ENCODE measurements at places on chromosomes 1 and 21.

DNA sequence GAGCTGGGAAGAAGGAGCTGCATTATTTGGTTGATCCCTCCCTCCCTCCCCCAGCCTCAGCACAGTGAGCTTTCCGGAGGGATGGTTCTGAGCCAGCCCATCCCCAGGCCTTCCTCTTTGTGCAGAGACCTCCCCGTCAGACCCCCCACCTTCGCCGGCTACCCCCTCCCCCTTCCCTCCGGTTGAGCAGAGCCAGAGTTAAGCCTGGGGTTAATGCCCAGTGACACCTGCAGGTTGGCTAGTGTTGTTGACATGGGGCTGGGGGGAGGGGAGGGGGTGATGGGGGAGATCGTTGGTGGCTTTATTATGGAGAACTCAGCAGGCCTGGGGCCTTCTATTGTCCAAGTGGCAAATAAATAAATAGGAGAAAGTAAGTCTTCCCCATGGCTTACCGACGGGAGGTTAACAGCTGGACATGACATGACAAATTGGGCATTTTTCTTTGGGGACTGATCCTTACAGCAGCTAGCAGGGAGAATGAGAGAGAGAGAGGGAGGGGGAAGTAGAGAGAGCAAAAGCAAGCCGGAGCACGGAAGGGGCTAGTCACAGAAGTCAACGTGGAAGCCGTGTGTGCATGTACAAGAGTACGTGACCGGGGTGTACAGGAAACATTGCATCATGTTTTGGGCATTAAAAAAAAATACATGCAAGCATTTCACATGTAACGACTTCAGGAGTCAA is 131.1 kb downstream of the TMEM53 start:
- no peak for DNase-seq

GRCh38 chr1:173506437-173506836 is 29.3 kb downstream of the PRDX6 start:
- no peak for DNase-seq

- no peak for DNase-seq
Observed at GRCh38 chr1:198925567-198925966, 286.7 kb downstream of the PTPRC start.

- no peak for DNase-seq
Observed at GRCh38 chr21:26137379-26138060, 33.0 kb downstream of the APP start.

DNA sequence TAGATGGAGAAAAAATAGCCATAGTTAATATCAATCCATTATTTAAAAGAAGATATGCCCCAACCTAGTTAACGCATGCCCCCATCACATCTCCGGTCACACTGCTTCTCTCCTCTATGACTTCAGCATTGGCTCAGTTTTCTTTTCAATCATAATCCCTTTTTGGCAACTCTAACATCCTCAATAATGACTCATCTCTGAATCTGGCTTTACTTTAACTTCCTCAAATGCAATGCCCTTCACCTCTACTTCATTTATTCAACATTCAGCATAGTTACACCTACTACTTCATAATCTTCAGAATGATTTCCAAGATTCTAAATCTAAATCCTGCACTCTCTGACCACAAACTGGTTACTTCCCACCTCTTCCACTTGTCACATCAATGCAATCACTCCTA is 417.3 kb downstream of the USH2A start:
- no peak for DNase-seq

- no peak for DNase-seq
Observed at GRCh38 chr21:43809346-43809799, 20.0 kb downstream of the RRP1 start.

Measured in activated naive CD4-positive, alpha-beta T cell (primary cell).